ENCODE measurements at places on chromosomes 5 and 9.
A peak's percentile ranks its signal among the peaks of the same experiment; 100 is the strongest.

- no peak for DNase-seq
Measured at GRCh38 chr9:91992461-91993041, 42.5 kb upstream of the ROR2 start.

DNA sequence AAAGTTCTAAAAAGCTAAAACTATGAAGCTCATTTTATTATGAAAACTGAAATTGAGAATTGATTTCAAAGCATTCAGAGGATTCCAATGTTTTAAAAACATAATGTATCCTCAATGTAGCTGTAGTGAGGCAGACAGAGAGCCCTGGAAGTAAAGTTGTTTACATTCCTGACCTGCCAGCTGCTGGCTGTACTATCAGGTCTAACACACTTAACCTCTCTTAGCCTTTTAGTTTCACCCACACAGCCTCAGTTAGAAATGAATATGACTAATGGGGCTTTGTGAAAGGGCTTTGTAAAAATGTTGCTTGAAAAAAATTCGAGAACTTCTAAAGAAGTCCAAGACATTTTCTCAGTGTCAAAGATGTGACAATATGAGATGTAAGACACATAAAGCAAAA lies 122.6 kb downstream of the FBXL17 start:
- DNase-seq = no peak

DNA sequence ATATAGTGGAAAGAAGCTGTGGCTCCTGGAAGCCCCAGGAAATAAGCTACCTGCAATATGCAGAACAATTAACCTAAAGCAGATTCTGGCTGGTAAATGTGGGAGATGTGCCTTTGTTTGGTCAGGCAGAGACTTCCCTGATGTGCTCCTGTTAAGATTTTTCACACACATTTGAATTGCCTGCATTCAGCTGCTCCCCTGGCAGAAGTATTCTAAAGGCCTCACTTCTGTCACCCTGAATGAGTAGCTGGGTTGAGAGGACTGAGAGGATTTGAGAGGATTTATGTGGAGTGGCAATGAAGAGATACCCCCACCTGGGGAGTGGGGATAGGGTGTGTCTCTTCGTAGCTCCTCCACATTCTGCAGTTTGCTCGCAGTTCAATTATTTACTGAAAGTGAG lies 130.5 kb downstream of the ST8SIA4 start:
- peak; percentile 78 for DNase-seq

DNA sequence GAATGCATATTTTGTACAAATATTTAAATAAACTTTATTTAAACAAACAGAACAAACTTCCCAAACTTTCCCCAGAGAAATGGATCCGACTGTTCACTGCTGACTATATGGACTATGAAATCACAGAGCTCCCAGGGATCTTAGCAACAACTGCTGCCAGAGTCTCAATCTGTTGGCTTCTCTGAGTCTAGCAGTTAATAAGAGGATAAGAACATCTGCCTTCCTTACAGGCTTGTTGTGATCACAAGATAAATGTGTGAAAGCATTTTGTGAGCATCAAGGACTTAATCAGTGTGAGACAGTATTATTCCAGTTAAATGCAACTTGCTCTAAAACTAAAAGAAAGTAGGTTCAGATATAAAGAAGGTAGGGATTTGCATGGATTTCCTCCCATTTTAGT lies 31.4 kb upstream of the MYOT start:
- no peak for DNase-seq

DNA sequence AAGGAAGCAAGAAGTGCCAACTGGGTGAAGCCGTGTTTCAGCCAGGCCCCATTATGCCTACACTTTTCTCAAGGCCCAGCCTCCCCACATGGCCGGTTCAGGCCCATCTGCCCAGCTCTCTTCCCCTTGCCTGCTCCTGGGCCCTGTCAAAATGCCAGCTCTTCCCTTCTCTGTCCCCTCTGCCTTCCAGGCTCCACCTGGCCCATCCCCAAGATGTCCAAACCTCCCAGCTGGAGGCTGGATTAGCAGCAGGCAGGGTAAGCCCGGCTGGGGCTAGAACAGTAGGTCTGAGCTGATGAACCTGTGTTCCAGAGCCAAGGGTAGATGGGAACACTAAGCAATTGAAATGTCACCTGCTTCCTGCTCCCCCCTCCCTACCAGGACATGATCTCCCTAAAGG lies 64.1 kb upstream of the HSPA9 start:
- peak; percentile 41 for DNase-seq

DNA sequence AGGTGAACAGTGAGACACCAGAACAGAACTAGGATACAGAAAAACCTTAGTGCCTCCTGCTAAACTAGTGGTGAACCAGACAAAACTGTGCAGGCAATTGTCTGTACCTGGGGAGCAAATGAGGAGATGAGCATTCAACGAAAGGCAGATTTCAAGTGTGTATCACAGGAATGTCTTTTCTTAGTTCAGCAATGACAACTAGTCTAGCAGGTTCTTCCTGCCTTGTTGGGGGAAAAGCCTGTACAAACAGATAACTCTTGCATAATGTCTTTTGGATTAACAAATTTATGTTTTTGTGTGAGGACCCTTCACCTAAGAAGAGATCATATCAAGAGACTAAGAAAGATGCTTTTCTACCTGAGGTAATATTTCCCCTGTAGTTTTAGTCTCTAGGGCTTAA lies 21.8 kb upstream of the DENND4C start:
- no peak for DNase-seq

GRCh38 chr5:169808118-169808581 lies 171.1 kb downstream of the DOCK2 start:
- no peak for DNase-seq

- peak; percentile 54 for DNase-seq
Measured at GRCh38 chr9:111349766-111350165, 19.7 kb upstream of the OR2K2 start.

- no peak for DNase-seq
Measured at GRCh38 chr9:36187414-36187813, 3.3 kb upstream of the CLTA start.

DNA sequence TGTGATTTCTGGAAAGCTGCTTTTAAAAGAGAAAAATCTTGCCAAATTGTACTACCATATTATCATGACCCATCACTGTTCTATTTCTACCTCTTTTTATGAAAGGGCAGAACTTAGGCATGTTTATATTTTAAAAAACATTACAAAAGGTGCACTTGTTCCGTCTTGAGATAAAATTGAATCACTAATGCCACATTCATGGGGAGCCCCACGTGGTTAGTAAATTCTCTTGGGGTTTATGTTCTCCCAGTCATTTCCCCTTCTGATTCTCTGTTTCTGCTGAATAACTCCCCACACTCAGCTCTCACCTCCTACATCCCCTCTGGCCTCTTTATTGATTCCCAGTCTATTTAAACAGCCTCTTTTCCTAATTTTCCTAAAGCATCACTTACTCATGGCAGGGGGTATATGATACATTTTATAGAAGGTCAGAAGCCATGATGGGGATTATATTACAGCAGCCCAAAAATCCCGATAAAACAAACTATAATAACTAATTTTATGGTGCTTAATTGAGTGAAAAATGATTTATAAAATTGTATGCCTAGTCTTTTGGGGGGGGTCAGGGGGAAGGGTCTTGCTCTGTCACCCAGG lies 19.7 kb upstream of the VLDLR start:
- DNase-seq = no peak

- DNase-seq = no peak
Measured at GRCh38 chr5:109823597-109823996, 133.9 kb downstream of the MAN2A1 start.

- DNase-seq = no peak
Measured at GRCh38 chr9:124363326-124364096, 51.7 kb downstream of the PSMB7 start.

DNA sequence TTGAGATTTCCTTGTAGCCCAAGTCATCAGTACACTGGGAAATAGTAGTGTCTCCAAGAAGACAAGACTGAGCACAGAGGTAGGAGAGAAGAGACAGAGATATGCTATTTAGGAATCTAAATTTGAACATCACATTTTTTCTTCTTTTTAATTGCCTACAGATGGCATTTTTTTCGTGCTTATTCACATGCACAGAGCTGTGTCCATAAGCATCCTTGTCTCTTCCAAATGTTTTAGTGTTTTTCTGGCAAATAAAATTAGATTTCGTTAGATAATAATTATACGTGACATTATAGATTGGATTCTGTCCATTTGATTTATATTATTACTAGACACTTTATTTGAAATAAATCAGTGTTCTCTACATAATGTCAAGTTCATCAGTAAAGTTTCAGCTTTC lies 80.9 kb downstream of the PRR16 start:
- no peak for DNase-seq

DNA sequence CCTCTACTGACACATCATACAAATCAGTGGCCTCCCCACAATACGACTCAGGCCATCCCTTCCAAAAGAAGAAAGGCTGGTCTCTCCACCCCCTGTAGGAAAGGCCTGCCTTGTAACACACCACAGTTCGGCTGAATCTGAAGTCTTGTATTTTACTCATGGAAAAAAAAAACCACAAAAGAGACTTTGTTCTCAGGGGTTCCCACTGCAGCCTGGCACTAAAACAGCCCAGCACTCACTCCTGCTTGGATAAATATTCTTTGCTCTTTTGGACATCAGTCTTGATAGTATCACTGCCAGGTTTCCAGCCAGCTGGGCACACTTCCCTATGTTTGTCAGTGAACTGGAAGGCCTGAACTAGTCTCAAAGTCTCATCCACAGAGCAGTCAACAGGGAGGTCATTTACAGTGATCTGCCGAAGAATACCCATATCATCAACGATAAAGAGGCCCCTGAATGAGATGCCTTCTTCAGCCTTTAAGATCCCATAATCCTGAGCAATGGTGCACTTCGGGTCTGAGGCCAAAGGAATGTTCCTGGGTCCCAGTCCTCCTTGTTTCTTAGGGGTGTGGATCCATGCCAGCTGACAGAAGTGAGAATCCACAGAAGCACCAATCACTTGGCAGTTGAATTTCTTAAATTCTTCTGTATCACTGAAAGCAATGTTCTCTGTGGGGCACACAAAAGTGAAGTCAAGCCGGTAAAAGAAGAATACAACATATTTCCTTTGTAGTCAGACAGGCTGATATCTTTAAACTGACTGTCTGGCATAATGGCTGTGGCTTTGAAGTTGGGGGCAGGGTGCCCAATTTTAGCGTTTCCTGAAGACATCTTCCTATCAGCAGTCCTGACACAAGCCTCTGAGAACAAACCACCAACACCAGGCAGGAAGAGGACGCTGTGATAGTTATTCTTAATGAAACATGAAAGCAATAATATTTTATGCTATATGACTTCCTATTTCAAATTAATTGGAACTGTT lies 198.1 kb downstream of the LURAP1L start:
- DNase-seq = no peak

GRCh38 chr5:165055476-165055875 lies 1550.1 kb downstream of the MAT2B start:
- DNase-seq = no peak

- no peak for DNase-seq
Measured at GRCh38 chr9:132117694-132118093, 38.0 kb upstream of the MED27 start.

- no peak for DNase-seq
Measured at GRCh38 chr5:122741681-122742080, 33.2 kb upstream of the SNX2 start.

- DNase-seq = no peak
Measured at GRCh38 chr5:61465066-61465465, 133.0 kb downstream of the ZSWIM6 start.

DNA sequence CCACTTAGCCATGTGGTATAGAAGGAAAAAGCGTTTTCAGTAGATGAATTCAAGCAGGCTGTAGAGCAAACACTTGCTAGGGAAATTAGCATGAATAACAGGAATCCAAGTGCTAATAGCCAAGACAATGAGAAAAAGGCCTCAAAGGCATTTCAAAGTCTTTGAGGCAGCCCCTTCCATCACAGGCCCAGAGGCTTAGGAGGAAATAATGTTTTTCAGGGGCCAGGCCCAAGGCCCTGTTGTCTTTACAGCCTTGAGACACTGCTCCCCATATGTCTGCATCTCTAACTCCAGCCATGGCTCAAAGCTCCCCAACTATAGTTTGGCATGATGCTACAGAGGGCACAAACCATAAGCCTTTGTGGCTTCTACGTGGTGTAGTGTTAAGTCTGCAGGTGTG lies 563.5 kb downstream of the TAF11L14 start:
- no peak for DNase-seq

Measured in NCI-H345 (cell line).